ENCODE measurements at places on chromosomes 4 and X. TPM values are rescaled to one million over a fixed set of nuclear protein-coding genes. Genes with fewer than 3 reads are reported as not detected.

NXF2B gene
- total RNA-seq: not detected

REPS2 gene
- total RNA-seq: 0.38 TPM

PITX2 gene
- total RNA-seq: not detected

CXCL10 gene
- total RNA-seq: 0.30 TPM

PFKFB1 gene
- not detected for total RNA-seq

UBL4A gene
- total RNA-seq: 60.0 TPM

ZAR1 gene
- total RNA-seq: not detected

FDCSP gene
- not detected for total RNA-seq

ALG13 gene
- 22.3 TPM for total RNA-seq

TREX2 gene
- 4.1 TPM for total RNA-seq
